ENCODE measurements at places on chromosomes 1 and 21. TPM values are rescaled to one million over a fixed set of nuclear protein-coding genes. Genes with fewer than 3 reads are reported as not detected.

- DNase-seq, result no peak
- H3K27ac ChIP-seq, result no peak overlapping the region
- H3K4me1 ChIP-seq, result peaks cover 29% of the 10 kb centered on the region
- H3K27me3 ChIP-seq, result no peaks in the 10 kb centered on the region
- no peak overlapping the region for H3K4me3 ChIP-seq
Observed at GRCh38 chr1:243597383-243597782, 252.7 kb downstream of the AKT3 start.

- no peaks in the 10 kb centered on the region for H3K4me1 ChIP-seq
- DNase-seq, result no peak
- H3K36me3 ChIP-seq, result no peaks in the 10 kb centered on the region
Observed at GRCh38 chr1:175090780-175091179, 23.1 kb downstream of the TNN start.

- no peaks in the 10 kb centered on the region for H3K36me3 ChIP-seq
- H3K27me3 ChIP-seq, result peaks cover 7% of the 10 kb centered on the region
- no peak overlapping the region for H3K27ac ChIP-seq
- no peaks in the 10 kb centered on the region for H3K4me1 ChIP-seq
- no peak for DNase-seq
Observed at GRCh38 chr21:41659791-41660560, 106.9 kb downstream of the RIPK4 start.

DNA sequence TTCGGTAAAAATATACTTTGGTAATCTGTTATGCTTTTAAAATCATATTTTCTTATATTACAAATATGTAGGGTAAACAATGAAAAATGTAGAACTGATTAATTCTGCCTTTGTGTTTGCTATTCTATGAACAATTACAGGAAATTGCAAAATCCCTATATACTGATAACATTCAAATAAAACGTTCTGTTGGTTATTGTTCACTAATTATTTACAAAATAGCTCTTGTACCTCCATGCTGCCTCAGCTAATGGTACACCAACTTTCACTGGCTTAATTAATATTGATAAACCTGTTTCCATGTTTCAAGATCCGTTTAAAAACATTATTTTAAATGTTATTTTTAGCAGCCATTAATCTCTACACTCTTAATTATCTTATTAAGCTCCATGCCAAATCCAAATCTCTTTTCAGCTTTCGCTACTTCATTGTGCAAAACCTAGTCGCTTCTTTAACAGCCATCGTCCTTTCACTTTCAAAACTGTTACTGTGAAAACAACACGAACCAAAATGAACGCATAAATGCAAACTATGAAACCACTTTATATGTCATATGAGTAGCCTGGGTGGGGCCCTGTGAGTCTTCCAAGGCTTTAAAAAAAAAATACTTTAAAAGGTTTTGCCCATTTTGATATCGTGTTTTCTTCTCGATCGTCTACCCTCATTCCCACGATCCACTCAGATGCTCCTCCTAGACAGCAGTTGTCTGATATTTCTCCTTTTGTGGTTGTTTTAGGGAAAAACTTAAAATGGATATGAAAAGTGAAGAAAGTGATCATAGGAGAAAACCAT, 807.1 kb downstream of the USP25 start:
- no peaks in the 10 kb centered on the region for H3K27me3 ChIP-seq
- no peak overlapping the region for H3K4me3 ChIP-seq
- no peak for DNase-seq
- no peak overlapping the region for H3K27ac ChIP-seq
- no peaks in the 10 kb centered on the region for H3K36me3 ChIP-seq

DNA sequence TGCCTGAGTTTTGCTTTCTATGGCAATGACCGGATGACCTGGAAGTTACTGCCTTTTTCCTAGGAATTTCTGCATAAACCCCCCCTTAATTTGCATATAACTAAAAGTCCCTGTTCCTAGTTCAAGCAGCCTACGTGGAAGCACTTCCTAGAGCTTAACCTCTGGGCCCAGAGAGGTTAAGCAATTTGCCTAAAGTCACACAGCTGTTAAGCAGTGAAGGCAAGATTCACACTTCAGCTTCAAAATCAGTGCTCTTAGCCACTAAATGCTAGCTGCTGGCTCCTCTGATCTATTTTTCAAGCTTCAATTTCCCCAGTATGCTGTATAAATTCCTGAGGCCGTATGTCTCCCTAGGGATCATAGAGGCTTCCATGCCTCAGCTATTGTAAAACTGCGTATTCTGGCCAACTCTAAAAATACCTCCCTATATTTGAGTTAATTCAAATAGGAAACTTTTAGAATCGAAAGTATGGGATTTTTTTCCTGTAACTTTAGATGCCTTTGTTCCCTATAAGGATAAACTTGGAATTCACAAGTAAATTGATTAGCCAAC, 53.1 kb upstream of the CD5L start:
- DNase-seq, result no peak
- no peak overlapping the region for H3K27ac ChIP-seq
- H3K27me3 ChIP-seq, result peaks cover 16% of the 10 kb centered on the region
- H3K4me1 ChIP-seq, result no peaks in the 10 kb centered on the region

GRCh38 chr1:106889059-106889458, 167.4 kb upstream of the PRMT6 start:
- H3K4me3 ChIP-seq, result no peak overlapping the region
- DNase-seq, result no peak
- H3K27me3 ChIP-seq, result peaks cover 2% of the 10 kb centered on the region
- H3K27ac ChIP-seq, result no peak overlapping the region

- H3K27me3 ChIP-seq, result no peaks in the 10 kb centered on the region
- DNase-seq, result no peak
- no peak overlapping the region for H3K27ac ChIP-seq
- H3K4me1 ChIP-seq, result no peaks in the 10 kb centered on the region
Observed at GRCh38 chr21:40162075-40162474, 294.8 kb downstream of the PCP4 start.

DNA sequence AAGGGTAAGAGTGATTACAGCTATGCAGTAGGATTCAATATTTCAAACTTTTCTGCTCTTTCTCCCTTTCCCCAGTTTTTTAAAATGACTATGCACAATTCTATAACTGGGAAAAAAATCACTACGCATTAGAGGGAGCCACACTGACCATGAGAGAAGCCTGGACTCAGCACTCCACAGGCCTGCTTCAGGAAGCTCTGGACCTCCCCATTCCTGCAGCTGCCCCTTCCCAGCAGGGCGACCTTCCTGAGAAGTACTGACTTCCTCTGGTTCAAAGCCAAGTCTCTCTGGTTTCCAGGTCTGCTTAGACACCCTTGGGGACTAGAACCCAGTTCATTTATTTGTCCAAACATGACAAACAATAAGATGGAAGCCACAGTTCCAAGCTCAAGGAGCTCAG, 42.0 kb upstream of the CLSTN1 start:
- no peaks in the 10 kb centered on the region for H3K27me3 ChIP-seq
- no peaks in the 10 kb centered on the region for H3K36me3 ChIP-seq
- no peak overlapping the region for H3K4me3 ChIP-seq
- H3K27ac ChIP-seq, result no peak overlapping the region

DNA sequence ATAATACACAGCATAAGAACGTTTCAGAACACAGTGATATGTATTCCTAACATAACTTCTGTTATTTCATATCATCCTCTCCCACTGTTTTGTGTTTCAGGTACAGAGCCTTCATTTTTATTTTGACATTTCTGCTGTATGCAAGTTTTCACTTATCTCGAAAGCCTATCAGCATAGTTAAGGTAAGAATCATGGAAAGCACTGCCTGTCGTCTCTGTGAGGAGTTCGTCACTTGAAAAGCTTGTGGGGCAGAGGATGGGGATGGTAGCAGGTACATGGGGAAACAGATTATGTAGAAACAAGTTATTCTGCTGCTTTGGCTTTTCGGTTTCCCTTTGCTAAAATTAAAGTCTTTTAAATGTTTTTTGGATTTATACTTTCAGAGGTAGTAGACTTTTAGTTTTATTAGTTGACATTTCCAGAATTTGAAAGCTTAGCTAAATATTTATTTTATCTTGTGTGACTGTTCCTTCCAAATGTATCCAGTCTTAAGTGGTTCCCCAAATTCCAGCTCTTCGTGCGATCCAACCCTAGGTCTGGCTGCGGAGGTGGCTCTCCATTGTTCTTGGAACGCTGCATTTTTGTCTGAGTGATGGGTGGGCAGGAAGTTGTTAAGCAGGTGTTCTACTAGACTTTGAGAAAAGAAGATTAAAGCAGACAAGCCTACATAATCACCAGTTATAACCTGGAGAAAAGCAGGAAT, 12.2 kb downstream of the SLC37A1 start:
- H3K36me3 ChIP-seq, result peaks cover 35% of the 10 kb centered on the region
- no peak overlapping the region for H3K27ac ChIP-seq
- peaks cover 57% of the 10 kb centered on the region for H3K4me1 ChIP-seq
- H3K4me3 ChIP-seq, result no peak overlapping the region
- H3K27me3 ChIP-seq, result no peaks in the 10 kb centered on the region
- no peak for DNase-seq

DNA sequence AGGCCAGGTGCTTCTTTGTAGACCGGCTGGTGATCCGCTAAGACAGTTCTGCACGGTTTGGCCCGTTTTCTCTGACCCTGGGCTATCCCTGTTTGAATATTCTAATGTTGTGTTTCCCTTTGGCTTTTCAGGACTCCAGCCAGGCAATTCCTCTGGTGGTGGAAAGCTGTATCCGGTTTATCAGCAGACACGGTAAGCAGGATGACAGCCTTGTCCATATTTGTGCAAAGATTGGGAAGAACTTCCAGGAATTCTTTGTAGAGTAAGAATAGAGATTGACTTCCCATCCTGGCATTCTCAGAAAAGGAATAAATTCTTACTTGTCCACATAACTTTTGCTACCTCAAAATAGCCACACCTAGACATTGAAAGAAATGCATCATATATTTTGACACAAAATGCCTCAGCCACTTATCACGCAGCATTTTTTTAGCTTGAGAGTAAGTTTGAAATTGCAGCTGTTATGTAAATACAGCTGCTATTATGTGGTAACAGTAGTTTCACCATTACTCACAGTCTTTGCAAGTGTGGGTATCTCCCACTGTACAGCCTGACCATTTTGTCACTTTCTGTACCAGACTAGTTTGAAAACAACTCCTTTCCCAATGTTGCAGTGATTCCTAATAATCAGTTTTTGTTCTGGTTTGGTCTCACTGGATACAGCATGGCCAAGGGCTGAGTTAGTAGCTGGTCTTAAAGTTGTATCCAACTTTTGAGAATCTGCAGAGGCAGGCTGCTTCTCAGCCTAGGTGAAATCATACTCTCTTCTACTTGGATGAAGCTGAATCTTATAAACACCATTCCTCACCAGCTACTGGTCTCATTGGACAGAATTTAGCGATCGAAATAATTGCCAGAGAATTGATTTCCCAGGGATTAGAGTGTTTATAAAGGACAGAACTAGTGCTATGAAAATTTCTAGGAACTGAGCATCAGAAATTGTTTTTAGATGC, 40.0 kb upstream of the IKBKE start:
- H3K27me3 ChIP-seq, result no peaks in the 10 kb centered on the region
- H3K36me3 ChIP-seq, result peaks cover 8% of the 10 kb centered on the region
- H3K4me1 ChIP-seq, result peaks cover 5% of the 10 kb centered on the region
- DNase-seq, result no peak

- no peak for DNase-seq
- no peak overlapping the region for H3K27ac ChIP-seq
- no peak overlapping the region for H3K4me3 ChIP-seq
- no peaks in the 10 kb centered on the region for H3K4me1 ChIP-seq
Observed at GRCh38 chr21:24759348-24760075, 847.8 kb downstream of the MRPL39 start.

DNA sequence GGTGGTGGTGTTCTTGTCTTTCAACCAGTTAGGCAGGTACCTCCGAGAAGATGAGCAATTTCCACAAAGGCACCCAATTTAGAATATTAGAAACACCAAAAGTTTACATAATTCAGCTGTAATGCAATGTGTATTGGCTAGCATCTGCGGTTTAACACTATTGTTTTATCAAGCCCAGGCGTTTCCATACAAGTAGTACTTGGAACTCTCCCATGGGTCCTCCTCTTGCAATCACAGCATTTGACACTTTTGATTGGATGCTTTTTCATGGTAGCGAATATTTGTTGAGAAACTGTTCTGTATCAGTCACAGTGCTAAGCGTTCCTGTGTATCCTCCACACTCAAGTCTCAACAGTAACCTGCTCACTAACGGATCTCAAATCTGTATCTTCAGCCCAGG, 20.1 kb upstream of the MAP1LC3C start:
- H3K36me3 ChIP-seq, result no peaks in the 10 kb centered on the region
- no peak overlapping the region for H3K27ac ChIP-seq
- H3K4me1 ChIP-seq, result no peaks in the 10 kb centered on the region
- H3K4me3 ChIP-seq, result no peak overlapping the region

GRCh38 chr1:69814926-69815325, 247.2 kb downstream of the LRRC7 start:
- H3K27me3 ChIP-seq, result no peaks in the 10 kb centered on the region
- no peak overlapping the region for H3K4me3 ChIP-seq
- no peak for DNase-seq
- H3K36me3 ChIP-seq, result no peaks in the 10 kb centered on the region

DNA sequence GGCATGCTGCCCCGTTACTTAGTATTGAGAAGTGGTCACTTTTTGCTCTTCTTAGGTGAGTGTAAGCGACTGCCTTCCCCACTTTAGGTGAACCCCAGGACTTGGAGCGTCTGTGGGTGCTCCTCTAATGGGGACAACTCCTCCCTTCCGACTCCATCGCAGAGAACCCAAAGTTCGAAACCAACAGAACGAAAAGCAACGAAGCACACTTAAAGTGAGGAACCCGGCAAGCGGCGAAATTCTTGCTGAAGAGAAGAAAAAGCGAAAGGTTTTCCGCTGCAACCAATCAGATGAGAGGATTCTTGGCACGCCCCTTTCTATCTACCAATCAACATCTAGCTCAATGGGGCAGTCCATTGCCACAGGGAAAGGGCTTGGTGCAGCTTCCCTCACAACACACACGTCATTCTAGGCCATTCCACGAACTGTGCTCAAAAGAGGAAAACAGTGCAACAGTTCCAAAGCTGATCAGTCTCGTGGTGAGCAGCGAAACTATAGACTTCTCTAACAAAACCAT, 709 bp upstream of the SUCO start:
- peak overlapping the region; percentile 90 for H3K4me3 ChIP-seq
- H3K36me3 ChIP-seq, result no peaks in the 10 kb centered on the region
- H3K27ac ChIP-seq, result peak overlapping the region; percentile 100

GRCh38 chr21:17002594-17003257, 510.1 kb upstream of the CXADR start:
- DNase-seq, result no peak
- no peaks in the 10 kb centered on the region for H3K36me3 ChIP-seq
- no peak overlapping the region for H3K4me3 ChIP-seq
- no peaks in the 10 kb centered on the region for H3K27me3 ChIP-seq
- H3K4me1 ChIP-seq, result no peaks in the 10 kb centered on the region

HSD3B1 gene
- total RNA-seq, result not detected

IGFN1 gene
- total RNA-seq, result not detected

IVL gene
- not detected for total RNA-seq

OPRD1 gene
- not detected for total RNA-seq

SYT6 gene
- not detected for total RNA-seq

LCE1D gene
- total RNA-seq, result not detected

NLRP3 gene
- total RNA-seq, result 0.97 TPM

TRIM67 gene
- total RNA-seq, result not detected

SLAMF9 gene
- not detected for total RNA-seq

NFASC gene
- 0.24 TPM for total RNA-seq
